Suprapubic skin (tissue), 4 donors: ENCODE measurements at places on chromosomes 4 and X. TPM values are rescaled to one million over a fixed set of nuclear protein-coding genes. Genes with fewer than 3 reads are reported as not detected.

The ERVMER34-1 gene
- total RNA-seq: 1.8 TPM

The SSX1 gene
- not detected for total RNA-seq

The UGT8 gene
- total RNA-seq: 2.6 TPM

The SMIM43 gene
- total RNA-seq: not detected

The DGKK gene
- total RNA-seq: not detected
